Aorta (tissue), 5 donors: ENCODE measurements at places on chromosomes 12 and 14. TPM values are rescaled to one million over a fixed set of nuclear protein-coding genes. Genes with fewer than 3 reads are reported as not detected.

DNA sequence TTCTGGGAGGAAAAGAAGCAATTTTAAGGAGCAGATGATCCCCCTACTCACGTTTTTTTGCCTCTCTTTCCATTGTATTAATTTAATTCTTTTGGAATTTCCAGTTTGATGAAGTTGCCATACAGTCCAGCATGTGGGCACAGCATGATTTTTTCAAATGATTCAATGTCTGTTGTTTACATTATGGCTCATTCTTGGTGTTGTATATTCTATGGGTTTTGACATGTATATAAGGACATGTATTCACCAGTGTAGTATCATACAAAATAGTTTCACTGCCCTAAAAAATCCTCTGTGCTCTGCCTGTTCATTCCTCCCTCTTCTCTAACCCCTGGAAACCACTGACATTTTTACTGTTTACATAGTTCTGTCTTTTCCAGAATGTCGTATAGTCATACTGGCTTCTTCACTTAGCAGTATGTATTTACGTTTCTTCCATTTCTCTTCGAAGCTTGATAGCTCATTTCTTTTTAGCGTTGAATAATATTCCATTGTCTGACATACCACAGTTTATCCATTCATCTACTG, 13.3 kb upstream of the KLHDC2 start:
- no peak for DNase-seq

DNA sequence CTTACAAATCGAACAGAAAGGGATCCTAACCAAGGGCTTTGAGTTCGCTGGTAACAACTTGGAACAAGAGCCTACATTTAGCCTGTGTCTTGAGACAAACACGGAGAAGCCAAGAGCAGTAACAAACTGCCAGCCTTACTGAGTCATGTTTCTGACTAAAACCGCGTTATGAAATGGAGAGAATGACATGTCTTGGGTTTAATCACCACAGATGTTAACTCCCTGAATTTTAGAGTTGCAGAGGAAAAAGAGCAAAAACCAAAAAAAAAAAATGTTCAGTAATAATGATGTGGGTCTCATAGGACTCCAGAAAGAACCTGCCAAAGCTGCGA, 1.0 kb downstream of the BLTP3B start:
- no peak for DNase-seq

DNA sequence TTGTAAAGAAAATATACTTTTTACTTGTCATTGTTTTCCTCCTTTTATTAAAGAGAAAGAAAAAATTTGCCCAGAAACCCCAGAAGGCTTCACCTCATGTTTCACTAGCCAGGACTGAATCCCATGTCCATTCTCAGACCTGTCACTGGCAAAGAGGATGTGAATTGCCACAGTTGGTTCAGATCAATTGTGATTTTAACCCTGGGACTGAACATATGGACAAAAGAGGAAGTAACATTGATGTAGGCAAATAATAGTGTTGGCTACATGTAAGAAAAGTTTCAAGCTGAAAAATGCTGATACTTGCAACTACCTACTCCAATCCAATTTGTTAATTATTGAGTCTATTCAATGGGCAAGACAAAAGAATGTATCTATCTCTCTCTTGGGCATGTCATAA, 8.6 kb upstream of the CCDC196 start:
- DNase-seq, result no peak

DNA sequence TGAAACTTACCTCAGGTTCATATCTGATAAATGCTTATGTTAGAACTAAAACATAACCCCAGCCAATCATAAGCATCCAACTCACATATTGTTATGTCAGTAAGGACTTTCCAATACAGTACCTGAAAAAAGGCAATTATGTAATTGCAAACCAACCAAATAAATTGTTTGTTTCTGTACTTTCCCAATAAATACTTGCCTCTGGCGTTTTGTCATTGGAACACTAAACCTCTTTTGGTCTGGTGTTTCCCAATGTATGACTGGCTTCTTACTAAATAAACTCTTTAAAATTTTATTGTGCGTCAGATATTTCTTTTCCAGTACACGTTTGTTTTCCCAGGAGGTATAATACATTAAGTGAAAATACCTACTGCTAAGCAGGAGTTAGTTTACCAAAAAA, 6.7 kb upstream of the PTPRB start:
- no peak for DNase-seq

- DNase-seq, result no peak
These were observed 67.6 kb downstream of the PIWIL1 start for GRCh38 chr12:130405332-130405731.

Gene AACS
- total RNA-seq, result 27.4 TPM

Gene C12orf50
- total RNA-seq, result 0.48 TPM

Gene PKP2
- total RNA-seq, result 1.4 TPM
